ENCODE measurements at places on chromosomes 4 and X. TPM values are rescaled to one million over a fixed set of nuclear protein-coding genes. Genes with fewer than 3 reads are reported as not detected.

DNA sequence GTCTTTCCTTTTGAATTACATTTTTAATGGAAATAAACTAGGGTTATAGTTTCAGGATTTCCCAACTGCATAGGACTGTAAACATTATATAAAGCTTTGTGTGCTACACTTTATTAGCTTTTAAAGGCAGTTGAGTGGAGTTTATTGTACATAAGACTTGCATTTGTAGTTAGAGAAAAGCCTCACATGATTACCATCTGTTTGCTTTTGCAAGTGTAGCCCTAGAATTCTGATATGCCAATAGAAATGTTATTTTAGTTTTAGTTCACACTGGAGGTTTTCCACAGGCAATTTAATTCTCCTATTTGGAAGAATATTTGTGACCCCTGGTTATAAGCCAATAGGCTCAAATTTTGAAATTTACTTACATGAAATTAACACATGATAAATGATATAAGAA lies 41.3 kb upstream of the ANK2 start:
- no peak for DNase-seq

DNA sequence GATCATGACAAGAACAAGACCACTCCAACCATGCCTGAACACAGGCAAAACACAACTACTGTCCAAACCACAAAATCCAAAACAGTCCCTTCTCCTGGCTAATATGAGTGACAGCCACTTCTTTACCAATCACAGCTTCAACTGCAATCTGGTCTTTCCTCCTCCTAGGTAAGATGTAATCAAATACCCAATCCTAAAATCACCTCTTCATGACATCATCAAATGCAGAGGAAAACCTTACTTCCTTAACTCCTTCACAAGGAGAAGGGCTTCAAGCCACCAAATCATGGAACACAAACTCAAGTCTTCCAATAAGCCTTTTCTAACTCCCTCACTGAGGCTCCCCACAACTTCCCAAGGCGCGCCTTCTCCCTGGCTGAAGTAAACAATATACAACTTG lies 4.4 kb upstream of the MSL3 start:
- DNase-seq = no peak

GRCh38 chr4:181008164-181008563 lies 1235.0 kb upstream of the TENM3 start:
- DNase-seq = no peak

DNA sequence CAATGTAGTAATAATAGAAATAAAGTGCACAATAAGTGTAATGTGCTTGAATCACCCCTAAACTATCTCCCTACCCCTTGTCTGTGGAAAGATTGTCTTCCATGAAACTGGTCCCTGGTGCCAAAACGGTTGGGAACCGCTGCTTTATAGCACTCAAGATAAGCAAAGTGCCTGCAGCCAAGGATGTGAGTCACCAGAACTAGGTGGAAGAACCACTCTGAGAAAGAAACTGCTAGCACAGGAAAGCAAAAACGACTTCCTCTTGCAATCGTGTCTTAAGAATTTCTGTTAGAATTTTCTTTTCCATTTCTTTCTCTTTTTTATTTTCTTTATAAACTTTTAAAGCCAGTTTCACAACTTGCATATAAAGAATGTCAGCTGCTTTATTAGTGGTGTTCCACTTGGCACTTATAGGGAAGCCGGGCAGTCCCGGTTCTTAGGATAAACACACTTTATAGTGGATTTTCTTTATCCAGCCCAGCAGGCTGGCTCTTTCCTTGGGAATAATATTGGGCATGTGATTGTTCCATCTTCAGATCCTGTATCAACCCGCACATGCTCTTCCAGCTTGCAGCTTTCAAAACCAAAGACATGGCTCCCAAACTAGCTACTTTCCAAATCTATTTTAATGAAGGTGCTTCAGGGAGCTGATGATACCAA lies 32.3 kb upstream of the CXCL8 start:
- no peak for DNase-seq

GRCh38 chrX:7134981-7135380 lies 12.5 kb upstream of the STS start:
- DNase-seq = no peak

DNA sequence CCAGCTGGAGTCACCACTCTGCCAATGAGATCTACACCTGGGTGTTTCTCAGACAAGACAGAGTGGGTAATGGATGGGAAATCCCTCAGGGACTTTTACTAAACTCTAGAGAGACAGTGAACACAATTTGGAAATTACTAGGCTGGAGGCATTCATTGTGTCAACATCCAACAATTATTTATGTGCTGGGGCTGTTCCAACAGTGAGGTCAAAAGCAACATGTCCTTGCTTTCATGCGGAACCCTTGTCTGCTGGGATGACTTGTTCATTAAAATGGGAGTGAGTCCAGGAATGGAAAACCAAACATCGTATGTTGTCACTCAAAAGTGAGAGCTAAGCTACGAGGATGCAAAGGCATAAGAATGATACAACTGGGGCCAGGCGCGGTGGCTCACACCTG lies 54.0 kb downstream of the DRD5 start:
- no peak for DNase-seq

DNA sequence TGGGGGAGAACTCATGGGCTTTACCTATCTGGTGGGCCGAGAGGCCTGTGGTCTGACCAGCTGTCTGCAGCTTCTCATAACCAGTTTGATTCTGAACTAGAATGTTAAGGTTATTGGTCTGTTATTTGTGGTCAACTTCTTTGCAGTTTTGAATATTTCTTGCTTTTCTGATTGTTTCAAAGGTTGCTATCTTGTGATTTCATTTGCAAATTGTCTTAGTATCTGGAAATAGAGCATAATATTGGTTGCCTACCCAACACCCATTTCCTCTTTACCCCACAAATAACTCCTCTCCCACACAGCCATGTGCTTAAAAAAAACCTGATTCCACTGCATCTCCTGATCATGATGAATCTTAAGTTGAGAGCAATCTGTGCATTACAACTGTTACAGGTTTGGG lies 39.1 kb upstream of the BMP2K start:
- no peak for DNase-seq

- DNase-seq = no peak
These were observed 738.0 kb upstream of the PITX2 start for GRCh38 chr4:111360906-111361305.

DNA sequence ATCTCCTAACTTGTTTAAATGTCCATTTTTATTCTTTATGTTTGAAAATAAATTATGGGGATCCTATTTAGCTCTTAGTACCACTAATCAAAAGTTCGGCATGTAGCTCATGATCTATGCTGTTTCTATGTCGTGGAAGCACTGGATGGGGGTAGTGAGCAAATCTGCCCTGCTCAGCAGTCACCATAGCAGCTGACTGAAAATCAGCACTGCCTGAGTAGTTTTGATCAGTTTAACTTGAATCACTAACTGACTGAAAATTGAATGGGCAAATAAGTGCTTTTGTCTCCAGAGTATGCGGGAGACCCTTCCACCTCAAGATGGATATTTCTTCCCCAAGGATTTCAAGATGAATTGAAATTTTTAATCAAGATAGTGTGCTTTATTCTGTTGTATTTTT lies 27.6 kb downstream of the NUDT6 start:
- DNase-seq = no peak

- no peak for DNase-seq
These were observed 55.1 kb downstream of the CPZ start for GRCh38 chr4:8647626-8648025.

- DNase-seq = no peak
These were observed 618 bp upstream of the XK start for GRCh38 chrX:37684973-37685372.

DNA sequence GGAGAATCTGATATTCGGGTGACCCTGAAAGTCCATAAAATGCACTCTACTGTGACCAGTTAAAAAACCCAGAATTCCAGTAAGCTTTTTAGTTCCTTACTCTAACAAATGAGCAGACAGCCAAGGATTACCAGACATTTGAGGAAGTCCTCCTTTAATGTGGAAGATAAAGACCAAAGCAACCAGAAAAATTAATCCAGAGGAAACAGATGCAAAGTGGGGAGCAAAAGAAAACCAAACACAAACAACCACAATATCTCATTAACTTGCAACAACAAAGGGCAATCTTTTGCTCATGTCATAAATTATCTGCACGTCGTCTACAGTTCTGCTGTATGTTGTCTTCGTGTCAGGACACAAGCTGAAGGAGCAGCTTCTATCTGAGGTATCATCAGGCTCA lies 164.4 kb downstream of the PJA1 start:
- no peak for DNase-seq

Gene RPL39
- 781 TPM for total RNA-seq

Gene VCX3B
- total RNA-seq = not detected

Gene GPRASP2
- 1.9 TPM for total RNA-seq

All from Peyer's patch (tissue), 4 donors.